ENCODE measurements at places on chromosomes 5 and 9.

DNA sequence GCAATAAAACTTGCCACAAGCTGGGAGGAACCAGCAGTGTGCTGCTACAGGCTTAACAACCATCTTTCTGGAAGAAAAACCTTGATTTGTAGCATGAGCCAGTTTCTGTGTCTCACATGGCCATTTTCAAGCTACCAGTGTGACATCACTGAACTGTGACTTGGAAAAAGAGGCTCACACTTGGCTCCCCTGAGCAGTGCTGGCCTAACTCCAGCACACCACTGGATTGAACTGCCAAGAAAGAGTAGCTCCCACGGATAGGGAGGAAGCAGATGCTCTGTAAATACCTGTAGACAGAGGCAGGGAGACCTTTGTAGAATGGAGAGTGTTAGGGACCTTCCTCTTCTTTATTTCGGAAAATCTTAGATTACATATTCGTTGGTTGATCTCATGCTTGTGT is 197.9 kb downstream of the SH3GL2 start:
- no peak for DNase-seq

GRCh38 chr5:149215478-149216090 is 56.1 kb upstream of the AFAP1L1 start:
- DNase-seq = no peak

- DNase-seq = no peak
Measured at GRCh38 chr9:128771094-128771721, 519 bp downstream of the ZER1 start.

- no peak for DNase-seq
Measured at GRCh38 chr5:147520450-147520849, 10.6 kb upstream of the DPYSL3 start.

- DNase-seq = no peak
Measured at GRCh38 chr9:36976371-36977030, 57.6 kb downstream of the PAX5 start.

GRCh38 chr5:83433891-83434290 is 37.7 kb upstream of the VCAN start:
- DNase-seq = no peak

DNA sequence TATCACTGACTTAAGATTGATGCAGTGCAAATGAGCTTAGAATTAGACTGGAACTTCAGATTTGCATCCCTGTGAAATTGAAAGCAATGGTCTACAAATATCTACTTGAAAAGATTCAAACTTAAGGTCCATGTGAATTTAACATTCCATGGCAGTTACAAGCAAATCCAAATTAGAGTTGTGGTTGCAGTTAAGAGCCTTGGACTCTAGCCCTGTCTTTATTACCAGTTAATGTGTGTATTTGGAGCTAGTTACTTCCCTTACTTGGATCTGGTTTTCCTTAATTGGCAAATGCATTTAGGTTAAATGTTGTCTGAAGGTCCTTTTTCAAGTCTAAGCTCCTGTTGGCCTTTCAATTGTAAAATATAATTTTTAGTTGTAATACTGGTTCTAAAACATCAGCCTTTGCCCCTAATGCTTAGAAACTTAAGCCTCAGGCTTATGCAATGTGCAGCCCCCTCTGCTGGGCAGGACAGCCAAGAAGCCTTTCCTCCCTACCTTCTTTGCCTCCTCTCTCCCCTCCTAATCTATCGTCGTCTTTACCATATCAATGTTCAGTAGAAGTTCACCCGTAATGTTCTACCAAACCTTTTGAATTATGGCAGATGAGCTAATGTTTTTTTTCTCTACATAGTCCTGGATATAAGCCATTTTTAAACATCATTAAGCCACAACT is 59.5 kb downstream of the ERMP1 start:
- DNase-seq = no peak

GRCh38 chr9:78470741-78471140 is 173.8 kb downstream of the PSAT1 start:
- no peak for DNase-seq

DNA sequence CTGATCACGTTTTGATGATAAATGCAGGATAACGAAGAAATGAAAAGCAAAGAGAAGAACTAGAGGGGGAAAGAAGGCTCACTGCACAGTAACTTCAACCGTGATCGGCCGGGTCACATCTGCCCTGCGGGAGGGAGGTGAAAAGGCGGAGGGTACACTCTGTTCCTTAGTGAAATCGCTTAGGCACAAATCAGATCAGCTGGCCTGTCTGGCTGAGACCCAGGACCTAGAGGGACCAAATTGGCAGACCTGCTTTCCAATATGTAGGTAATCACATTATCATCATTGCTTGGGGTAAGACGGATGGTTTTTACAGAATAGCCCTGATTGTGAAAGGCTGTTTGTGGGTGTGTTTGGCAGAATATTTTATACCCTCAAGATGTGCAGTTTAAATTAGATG is 82.2 kb downstream of the SLC28A3 start:
- peak; percentile 32 for DNase-seq

DNA sequence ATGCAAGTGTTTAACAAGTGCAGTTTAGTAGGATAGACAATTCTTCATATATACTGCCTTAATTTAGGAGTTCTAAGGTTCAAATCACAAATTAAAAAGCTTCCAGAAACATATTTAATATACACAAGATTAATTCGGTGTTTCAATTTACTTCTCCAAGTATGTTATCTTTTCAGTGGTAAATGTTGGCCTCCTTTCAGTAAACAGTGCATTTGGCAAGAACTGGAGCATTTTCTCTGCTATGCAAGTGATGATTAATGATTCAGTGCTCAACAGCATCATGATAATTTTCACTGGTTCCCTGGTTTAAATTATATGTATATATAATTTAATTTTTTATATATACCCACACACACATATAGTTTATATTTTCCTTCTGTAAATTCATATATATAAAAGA is 541.7 kb downstream of the EFNA5 start:
- no peak for DNase-seq

DNA sequence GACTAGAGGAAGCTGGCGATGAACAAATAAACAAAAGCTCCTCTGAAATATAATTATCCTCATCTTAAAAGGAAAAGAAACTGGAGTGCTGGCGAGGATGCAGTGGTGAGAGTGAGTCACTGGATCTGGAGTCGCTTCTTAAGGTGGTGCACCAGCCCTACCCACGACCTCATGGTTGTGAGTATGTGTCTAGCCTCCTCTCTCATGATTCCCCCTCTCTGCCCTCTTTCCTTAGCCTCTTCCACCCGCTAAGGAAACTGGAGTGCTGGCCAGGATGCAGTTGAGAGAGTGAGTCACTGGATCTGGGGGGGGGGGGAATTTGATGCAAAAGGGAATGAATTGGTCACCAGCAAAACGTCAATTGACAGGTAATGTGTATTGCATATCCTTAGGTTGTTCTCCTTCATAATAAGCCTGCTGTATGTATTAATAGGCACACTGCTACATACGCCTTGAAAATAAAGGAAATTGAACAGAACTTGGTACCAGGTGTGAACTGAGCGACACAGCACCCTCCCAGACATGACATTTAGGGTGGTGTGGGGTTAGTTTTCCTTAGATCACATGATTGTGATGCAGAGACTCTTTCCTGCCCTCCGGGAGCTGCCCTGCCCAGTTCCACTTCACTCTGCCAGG is 36.3 kb upstream of the EBF1 start:
- DNase-seq = no peak

- peak; percentile 57 for DNase-seq
Measured at GRCh38 chr9:81320909-81321482, 368.4 kb downstream of the TLE1 start.

DNA sequence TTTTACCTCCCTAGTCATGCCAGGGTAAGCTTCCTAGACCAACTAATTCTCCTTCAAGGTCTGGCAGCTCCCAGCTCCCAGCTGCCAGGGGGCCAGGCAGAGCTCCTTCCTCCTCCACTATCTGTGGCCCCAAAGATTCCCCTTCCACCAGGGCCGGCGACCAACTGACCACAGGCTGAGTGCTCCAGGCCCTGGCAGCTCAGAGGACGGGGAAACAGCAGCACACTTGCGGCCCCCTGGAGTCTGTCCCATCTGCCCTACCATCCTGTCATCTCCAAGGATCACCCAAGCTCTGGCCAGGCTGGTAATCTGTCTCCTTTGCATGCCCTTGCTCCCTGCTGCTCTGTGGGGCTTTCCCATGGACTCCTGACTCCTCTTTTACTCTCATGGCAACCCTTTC is 31.2 kb upstream of the BASP1 start:
- no peak for DNase-seq

GRCh38 chr5:142199388-142199787 is 90.8 kb downstream of the NDFIP1 start:
- no peak for DNase-seq

DNA sequence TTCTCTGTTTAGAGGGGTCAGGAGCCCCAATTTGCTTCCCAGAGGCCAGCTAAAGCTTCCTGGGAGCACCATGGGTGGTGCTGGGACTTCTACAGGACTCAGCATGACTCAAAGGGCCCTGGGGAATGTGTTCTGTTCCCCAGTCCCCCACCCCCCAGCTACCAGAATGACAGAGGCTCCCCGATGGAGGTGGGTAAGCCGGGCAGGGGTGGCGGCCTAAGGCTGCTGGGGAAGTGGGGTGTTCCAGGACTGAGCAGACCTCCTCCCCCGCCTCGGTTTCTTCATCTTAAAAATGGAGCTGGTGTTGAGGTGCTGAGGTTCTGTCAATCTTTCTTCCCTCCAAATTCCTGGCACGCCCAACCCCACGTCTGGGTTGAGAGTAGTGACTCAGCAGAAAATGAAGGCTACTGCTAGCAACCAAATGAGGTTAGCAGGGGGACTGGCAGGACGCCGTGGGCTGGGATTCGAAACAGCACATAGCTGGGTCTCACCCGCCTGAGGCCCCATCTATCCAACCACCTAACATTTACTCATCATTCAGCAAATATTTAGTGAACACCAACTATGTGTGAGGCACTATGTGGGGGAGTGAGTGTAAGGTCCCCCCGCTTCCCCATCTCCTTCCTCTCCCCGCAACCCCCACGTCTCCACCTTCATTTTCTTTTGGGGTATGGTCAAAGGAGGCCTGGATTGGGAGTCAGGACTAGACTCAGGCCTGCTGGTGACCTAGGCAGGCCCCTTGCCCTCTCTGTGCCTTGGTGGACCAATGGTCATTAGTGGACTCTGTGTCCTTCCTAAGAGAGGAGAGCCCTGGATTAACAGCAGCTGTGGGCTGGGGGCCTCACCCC is 50.2 kb downstream of the C9orf50 start:
- DNase-seq = peak; percentile 75
